ENCODE measurements at places on chromosomes 1 and 21.

DNA sequence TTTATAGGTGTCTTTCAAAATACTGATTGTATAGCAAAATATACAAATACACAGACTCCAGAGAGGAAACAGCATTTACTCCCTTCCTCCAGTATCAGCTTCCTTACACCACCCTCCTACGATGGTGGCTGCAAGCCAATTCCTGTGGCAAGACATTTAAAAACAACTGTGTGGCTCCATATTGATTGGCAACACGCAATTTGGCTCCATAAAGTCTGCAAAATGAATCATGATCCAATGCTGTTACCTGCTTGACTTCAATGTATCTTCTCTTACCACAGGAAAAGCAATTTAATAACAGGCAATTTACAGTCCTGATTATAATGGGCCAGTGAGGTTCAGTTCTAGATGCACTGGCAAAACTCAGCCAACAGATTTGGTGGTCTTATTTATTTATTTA is 19.7 kb upstream of the ATP6V1G3 start:
- no peak for DNase-seq

DNA sequence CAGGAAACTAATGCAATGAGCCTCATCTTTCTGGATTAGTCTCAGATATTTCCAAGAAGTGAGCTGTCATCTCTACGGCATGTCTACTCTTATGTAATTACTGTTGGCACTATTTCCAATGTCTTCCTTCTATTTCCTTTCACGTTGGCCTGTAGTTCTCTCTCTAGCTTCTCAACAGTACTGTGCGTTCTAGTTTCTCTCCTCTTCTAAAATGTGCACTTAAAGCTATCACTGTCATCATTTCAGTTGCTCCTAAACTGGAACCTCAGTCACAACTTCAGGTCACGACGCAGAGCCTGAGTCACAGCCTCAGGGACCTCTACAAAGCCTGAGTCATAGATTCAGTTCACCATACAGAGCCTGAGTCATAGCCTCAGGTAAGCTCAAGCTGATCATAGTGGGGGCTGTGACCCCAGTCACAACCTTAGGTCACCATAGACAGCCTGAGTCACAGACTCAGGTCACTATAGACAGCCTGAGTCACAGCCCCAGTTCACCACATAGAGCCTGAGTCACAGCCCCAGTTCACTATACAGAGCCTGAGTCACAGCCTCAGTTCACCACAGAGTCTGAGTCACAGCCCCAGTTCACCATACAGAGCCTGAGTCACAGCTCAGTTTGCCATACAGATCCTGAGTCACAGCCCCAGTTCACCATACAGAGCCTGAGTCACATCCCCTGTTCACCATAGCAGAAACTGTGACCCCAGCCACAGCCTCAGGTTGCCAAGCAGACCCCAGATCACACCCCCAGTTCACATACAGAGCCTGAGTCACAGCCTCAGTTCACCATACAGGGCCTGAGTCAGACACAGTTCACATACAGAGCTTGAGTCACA is 13.0 kb downstream of the WNT9A start:
- DNase-seq, result peak; percentile 13

- DNase-seq, result no peak
These were observed 36.1 kb upstream of the RGS1 start for GRCh38 chr1:192539297-192540092.

DNA sequence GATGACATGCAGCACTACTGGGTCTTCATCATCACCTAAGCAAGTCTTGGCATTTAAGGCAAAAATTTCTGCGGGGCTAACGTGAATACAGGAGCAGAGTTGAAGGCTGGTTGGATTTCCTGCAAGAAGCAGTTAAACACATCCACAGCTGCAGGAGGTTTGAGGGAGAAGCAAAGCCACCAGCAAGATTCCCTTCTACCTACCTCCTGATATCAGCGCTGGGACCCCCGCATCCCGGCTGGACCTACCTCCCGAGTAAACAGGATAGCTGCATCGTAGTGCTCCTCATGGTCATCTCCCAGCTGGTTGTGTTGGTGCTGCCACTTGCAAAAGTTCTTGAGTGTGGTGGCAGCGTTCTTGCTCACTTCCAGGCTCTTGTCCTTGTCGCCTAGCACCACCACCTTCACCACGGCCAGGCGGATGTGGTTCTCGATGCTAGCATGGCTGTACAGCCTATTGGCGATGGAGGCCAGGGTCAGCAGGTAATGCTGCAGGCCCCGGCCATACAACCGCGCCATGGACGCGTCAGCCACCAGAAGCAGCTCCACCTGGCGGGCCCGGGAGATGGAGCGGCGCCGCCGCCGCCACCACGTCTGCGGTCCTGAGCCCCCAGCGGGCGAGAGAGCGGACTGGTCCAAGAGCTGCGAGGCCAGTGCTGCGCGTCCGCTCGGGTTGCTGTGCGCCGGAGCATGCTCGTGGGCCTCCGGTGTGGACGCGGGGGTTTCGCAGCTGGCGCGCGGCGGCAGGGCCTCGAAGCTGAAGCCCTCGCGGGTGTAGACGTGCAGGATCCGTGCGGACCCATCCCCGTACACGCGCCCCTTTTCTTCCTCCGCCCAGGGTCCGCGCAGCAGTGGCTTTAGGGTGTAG is 1.6 kb downstream of the ADAMTS5 start:
- no peak for DNase-seq

DNA sequence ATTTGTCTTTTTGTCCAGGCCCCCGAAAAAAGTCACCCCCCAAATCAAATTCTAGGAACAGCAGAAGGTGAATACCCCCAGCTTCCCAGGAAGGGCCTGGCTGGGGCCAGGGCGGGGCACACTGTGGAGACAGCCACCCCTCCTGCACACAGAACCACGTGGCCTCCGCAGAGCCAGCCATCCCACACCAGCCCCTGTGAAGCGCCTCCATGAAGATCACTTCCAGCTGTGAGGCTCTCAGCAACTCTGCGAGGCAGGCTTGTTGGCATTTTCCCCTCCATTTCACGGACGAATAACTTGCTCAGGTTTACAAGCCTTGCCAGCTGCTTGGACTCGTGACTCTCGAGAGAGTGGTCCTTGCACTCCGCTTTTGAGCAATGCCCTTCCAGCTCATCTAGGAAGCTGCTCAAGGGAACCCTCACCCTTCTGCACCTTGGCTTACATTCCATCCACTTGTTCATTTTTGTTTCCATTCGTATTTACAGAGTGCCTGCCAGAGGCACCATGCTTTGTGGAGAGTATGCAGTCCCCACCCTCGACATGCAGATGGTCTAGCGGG is 48.2 kb downstream of the SYT6 start:
- no peak for DNase-seq

- DNase-seq, result no peak
These were observed 9.5 kb downstream of the EPHA8 start for GRCh38 chr1:22572818-22573217.

DNA sequence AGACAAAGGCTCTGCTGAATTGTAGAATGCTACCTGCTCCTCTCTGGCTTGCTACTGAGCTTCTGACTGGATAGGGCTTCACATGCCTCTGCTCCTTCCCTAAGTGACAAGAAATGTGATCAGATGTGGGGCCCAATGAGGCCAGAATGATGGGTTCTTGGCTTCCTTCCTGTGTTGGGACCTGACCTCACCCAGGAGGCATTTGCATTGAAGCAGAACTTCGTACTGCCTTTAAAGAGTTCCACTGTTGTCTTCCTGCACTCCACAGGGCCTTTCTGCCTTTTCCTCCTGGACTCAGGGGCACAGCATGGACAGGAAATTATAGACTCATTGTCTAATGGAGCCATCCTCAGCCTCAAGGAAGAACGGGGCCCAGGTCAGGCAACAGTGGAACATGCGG is 14.3 kb downstream of the ZNF670 start:
- DNase-seq, result no peak

DNA sequence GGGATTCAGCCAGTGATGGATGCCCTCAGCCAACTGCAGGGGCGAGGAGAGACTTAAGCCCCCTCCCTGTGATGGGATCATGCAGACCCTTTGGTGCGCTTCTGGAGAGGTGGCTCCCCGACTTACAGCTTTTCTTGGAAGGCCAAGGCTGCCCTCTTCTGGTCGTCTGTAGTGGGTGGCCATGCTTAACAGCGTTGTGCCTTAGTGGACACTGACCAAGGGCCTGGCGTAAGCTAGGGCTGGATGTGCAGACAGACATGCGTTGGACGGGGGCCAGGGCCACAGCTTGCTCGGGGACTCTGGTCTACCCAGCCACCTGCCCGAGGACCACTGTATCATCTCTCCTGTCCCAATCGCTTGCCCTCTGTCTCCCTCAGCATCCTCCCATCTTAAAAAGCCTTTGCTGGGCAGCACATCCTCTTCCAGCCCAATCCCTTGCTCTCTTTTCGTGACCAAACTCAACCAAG is 5.5 kb downstream of the AZIN2 start:
- no peak for DNase-seq

DNA sequence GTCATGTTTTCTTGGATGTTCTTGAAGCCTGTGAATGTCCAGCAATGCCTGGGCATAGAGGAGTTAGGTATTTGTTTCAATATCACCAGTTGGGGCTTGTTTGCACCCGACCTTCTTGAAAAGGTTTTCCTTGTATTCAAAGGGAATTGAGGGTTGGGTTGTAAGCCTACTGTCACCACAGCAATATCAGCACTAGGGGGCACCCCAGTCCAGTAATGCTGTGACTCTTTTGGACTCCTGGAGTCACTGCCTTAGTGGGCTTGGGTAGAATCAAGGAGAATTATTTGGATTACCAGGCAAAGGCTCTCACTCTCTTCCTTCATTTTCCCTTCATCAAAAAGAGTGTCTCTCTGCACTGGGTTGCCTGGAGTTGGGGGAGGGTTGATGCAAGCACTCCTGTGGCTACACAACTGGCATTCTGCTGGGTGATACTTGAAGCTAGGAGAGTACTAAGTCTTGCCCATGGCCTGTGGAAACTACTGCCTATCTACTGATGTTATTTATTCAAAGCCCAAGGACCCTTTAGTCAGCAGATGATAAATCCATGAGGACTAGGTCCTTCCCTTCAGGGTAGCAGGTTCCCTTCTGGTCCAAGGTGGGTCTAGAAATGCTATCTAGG is 34.5 kb downstream of the OR10R2 start:
- no peak for DNase-seq

GRCh38 chr1:19262744-19263143 is 11.1 kb downstream of the MRTO4 start:
- DNase-seq, result no peak
